Cardiac fibroblast (primary cell): ENCODE measurements at places on chromosomes 11 and 22.

DNA sequence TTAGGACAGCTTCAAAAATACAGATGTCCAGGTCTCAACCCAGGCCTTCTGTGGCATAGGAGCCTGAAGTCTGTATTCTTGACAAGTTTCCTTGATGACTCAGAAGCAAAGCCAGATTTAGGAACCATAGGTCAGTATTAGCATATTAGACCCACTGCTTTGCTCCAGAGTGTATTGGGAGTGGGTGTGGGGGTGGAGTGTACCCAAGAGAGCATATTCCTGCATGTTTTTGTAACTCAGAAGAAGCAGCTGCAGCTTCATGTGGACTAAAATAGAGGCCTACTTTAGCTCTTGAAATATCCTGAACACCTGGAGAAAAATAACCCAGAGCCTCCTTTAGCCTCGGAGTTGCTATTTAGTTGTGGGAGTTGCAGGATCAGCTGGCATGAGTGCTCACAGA lies 106.7 kb downstream of the CCDC81 start:
- peak; percentile 18 for DNase-seq

DNA sequence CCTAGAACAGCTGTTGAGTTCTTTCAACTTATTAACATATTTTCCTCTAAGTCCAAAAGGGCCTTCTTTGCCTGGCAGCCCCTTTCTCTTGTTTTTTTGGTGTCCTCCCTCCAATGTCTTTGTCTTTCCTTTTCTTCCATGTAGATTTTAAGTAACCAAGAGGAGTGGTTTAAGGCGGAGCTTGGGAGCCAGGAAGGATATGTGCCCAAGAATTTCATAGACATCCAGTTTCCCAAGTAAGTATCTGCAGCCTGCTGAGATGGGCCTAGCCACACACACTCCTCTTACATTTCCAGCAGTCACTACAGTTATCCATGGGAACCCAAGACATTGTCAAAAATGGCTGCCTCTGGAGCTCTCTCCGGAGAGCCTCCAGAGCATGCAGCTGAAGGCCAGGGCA lies 4.5 kb upstream of the TMA7B start:
- no peak for DNase-seq

- DNase-seq: peak; percentile 47
Observed at GRCh38 chr11:75583718-75584658, 21.9 kb downstream of the SERPINH1 start.

GRCh38 chr11:113528982-113529381 lies 53.8 kb upstream of the DRD2 start:
- DNase-seq: peak; percentile 22

GRCh38 chr11:33177676-33178336 lies 16.5 kb upstream of the CSTF3 start:
- peak; percentile 46 for DNase-seq

DNA sequence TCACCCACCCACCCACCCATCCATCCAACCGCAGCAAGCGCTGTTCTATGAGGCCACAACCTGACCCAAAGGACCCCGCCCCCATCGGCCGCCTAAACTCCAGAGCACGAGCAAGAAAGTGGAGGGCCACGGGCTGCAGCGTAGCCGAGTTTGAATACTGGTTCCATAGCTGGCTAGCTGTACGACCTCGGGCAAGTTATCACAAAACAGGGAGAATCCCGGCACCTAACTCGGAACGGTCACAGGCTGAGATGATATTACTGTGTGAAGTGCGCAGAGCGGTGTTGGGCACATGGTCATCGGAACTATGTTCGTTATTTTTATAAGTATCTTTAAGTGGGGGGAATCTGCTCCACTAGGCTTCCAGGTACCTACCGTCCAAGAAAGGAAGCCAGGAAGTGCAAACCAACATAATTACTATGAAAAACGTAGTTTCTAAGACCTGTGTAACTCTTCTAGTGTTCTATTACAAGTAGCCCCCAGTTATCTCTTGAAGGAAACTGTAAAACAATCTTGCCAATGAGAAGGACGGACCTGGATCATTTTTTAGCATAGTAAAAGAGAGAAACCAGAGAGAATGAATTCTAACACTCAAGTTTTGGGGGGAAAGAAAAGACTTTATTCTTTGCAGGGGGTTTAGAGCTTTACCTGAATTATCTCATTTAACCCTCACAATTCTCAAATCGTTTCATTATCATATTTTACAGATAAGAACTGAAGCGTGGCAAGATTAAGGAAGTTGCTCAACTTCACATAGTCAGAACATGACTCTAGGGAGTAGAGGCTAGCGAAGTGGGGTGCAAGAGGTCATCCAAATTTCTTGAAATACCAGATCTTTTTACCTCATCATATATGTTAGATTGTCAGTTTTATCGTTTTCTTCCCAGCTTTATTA lies 663 bp upstream of the BUD13 start:
- DNase-seq: no peak

GRCh38 chr22:48957987-48958321 lies 869.7 kb downstream of the BRD1 start:
- no peak for DNase-seq

DNA sequence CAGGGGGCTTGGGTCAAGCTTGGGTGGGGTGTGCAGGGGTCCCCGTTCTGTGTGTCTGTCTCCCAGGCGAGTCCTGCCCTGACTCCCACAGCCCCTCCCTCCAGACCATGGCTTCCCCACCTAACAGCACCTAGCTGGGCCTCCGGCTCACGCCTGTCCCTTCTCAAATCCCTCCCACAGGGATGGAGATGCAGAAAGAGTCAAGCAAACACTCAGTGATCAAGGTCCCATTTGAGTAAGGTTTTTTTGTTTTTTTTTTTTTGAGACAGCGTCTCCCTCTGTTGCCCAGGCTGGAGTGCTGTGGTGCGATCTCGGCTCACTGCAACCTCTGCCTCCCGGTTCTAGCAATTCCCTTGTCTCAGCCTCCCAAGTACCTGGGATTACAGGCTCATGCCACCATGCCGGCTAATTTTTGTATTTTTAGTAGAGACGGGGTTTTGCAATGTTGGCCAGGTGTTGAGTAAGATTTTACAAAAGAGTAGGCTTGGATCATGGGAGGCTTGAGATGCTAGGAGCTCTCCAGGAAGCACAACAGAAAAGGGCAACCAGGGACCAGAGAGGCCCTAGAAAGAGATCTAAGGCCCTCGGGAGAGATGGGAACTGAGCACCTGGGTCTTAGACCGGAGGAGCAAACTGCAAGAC lies 5.7 kb downstream of the APOBEC3D start:
- no peak for DNase-seq

- no peak for DNase-seq
Observed at GRCh38 chr11:68753300-68753699, 2.0 kb upstream of the TESMIN start.

DNA sequence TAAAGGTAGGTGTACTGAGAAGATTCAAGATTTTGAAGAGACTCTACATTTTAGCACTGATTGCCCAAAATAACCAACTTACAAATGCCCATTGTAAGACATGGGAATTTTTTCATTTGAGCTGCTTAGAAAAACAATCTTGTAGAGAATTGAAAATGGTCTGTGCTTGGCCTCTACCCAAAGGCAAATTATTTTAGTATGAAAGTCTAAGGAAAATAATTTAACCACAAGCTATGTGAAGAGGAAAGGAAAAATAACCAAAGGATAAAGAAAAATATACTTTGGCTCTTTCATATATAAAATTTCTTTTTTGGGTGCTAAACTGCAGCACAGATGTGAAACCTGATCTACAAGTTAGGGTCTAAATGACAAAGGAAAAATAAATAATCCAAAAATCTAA lies 54.9 kb downstream of the ME3 start:
- DNase-seq: no peak

GRCh38 chr11:47436726-47437125 lies 10.5 kb upstream of the PSMC3 start:
- no peak for DNase-seq

DNA sequence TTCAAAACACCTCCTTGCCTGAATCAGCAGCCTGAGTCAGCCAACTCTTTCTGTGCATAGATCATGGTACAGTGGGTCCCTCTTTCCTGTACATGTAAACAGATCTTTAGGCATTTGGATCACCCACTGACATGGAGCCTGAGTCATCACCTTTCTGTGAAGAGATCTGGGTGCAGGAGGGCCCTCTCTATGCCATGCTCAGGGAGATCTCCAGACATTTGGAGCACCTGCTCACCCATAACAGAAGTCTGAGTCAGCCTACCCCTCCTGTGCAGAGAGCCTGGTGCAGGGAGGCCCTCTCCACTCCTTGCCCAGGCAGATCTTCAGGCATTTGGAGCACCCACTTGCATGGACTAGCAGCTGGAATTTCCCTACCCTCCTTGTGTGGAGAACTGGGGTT lies 56.2 kb upstream of the GLYAT start:
- DNase-seq: peak; percentile 27

DNA sequence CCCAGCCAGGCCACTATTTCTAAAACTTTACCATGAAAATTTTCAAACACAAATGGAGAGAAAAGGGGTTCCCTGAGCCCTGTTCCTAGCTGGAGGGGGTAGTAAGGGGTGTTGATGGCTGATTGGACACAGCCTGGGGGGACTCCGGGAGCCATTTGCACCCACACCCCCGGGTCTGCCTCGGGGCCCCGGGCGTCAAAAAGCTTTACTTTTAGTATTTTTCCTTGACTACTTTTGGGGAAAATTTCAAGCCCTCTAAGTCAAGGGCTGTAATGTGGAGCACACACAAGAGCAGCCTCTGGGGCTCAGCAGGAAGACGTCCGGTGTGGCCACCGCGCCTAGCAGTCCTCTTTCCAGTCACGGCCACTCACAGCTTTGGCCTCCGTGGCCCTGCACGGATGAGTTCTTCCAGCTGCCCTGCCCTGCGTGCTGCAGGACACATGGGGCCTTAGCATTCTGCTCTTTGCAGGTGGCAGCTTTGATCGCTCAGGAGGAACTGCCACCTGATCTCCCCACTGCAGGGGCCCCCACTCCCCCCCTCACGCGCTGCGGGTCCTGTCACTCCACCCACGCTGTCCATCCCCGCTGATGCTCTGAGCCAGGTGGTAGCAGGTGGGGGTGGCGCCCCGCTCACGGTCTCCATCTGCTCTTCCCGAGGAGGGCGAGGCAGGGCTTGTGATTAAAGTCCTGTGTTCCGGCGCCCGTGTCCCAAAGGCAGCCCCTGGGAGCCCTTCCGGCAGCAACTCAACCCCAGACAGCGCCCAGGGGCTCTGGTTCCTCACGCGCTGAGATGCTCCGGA lies 14.4 kb downstream of the RNH1 start:
- DNase-seq: no peak

GRCh38 chr22:37467391-37467955 lies 18.7 kb downstream of the MFNG start:
- no peak for DNase-seq

GRCh38 chr22:36986242-36986821 lies 32.9 kb downstream of the TST start:
- no peak for DNase-seq

GRCh38 chr11:130580372-130580771 lies 131.9 kb downstream of the ADAMTS15 start:
- peak; percentile 96 for DNase-seq

GRCh38 chr11:126521196-126521595 lies 165.7 kb downstream of the ST3GAL4 start:
- DNase-seq: no peak

- DNase-seq: peak; percentile 58
Observed at GRCh38 chr11:72848846-72849466, 34.7 kb downstream of the ATG16L2 start.

GRCh38 chr11:48050304-48050703 lies 69.9 kb downstream of the PTPRJ start:
- DNase-seq: no peak

DNA sequence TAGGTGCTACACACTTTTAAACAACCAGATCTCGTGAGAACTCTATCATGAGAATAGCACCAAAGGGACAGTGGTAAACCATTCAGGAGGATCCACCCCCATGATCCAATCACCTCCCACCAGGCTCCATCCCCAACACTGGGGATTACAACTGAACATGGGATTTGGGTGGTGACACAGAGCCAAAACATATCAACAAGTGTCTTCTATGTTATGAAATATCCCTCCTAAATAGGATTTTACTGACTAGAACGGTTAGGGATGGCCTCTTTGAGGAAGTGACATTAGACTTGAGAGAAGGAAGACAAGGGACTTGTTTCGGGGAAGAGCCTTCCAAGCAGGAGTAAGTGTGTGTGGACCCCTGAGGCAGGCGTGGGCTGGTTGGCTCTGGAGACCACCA lies 11.9 kb upstream of the MRPL11 start:
- DNase-seq: no peak

GRCh38 chr22:19167106-19167869 lies 11.2 kb downstream of the SLC25A1 start:
- DNase-seq: no peak

DNA sequence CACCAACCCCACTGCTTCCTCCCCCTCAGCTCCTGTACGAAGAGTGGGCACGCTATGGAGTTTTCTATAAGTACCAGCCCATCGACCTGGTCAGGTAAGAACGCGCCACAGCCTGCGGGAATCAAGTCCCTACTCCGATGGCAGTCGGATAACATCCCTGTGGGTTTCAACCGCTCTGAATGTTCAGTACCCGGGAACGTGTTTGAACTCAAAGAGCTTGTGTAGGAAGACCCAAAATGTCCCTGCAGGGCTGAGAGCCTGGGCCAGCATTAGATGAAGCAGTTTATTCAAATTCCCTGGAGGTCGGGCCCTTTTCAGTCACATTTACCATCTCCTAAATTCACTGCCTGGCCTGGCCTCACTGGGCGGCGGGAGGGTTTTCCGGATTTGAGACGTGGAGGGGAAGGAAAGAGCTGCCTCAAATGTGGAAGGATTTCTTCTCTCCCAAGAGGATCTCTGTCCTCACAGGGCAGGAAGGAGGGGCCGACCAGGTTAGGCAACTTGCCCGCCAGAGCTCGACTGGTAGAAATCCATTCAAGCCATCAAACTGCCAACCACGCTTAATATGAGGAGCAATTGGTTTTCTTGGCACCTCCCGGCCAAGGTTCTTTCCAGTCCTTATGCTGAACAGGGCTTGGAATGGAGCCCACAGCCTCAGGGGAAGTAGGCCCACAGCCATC lies 46.3 kb downstream of the ANO1 start:
- no peak for DNase-seq

GRCh38 chr11:27319072-27319471 lies 43.9 kb downstream of the CCDC34 start:
- DNase-seq: peak; percentile 22

- DNase-seq: no peak
Observed at GRCh38 chr11:72741429-72741833, 10.8 kb downstream of the ARAP1 start.

- DNase-seq: no peak
Observed at GRCh38 chr11:36328966-36329673, 33.0 kb downstream of the PRR5L start.
